ENCODE measurements at places on chromosomes 1 and 21.

- DNase-seq = no peak
Measured at GRCh38 chr1:11678442-11678841, 2.5 kb downstream of the MAD2L2 start.

DNA sequence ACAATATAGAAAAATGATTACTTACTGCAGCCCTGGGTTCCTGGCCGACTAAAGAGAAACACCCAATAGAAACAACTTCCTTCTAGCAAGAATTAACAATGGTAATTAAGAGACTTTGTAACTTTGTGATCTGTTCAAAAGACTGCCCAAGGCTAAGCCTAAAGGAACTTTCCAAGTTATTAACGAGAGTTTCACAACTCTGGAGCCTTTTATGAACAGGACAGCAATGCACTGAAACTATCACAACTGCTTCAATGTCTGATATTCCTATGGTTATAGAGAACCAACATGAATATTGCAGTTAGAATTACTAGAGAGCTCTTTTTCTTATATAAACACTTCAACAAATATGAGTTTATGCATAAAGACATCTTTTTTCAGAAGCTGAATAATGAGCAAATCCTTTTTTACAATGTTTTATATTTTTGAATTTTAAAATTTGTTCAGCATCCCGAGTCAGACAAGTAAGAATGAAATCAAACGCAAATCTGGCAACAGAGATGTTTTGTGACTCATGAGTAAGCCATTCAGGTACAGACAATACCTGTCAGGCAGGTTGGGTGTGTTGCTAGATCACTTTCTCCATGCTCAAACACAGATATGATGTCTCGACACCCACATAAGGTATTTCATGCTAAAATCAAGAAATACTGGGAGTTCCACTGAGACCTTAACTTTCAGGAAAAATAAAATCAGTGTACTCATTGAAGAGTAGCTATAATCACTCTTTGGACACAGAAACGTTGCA lies 22.2 kb upstream of the KCNJ15 start:
- DNase-seq = no peak

DNA sequence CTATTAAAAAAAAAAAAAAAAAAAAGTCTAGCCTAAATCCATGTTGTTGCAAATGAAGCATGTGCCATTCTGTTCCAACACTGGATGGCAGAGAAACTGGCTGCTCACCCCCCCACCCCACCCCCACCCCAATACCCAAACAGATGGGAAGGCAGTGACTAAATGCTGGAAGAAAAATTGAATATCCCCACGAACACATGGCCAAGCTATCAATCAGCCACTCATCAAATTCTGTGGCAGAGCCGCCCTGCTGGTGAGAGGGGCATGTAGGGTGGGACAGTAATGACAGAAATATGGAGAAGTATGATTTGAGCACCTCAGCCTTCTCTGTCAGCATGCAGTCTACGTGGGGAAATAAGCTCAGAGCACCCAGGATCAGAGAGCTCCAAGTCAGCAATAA lies 34.1 kb downstream of the OPTC start:
- no peak for DNase-seq

GRCh38 chr1:54566438-54567141 lies 18.6 kb downstream of the ACOT11 start:
- DNase-seq = no peak

DNA sequence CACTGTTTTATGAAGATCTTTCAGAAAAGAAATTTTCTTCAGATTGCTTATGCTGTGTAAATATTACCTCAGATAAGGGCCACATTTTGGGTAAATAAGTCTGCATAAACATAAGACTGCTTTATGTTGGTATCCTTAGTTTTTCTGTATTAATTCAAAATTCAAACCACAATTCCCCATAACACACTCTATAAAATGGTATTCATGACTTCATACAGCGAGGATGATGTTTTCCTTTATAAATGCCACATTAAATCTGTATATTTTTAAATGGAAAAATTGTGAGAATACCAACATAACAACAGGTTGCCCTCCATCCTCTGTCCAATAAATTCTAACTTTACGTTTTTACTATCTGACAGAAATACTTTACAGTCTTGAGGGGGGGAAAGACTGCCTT lies 248.7 kb upstream of the CXADR start:
- no peak for DNase-seq

DNA sequence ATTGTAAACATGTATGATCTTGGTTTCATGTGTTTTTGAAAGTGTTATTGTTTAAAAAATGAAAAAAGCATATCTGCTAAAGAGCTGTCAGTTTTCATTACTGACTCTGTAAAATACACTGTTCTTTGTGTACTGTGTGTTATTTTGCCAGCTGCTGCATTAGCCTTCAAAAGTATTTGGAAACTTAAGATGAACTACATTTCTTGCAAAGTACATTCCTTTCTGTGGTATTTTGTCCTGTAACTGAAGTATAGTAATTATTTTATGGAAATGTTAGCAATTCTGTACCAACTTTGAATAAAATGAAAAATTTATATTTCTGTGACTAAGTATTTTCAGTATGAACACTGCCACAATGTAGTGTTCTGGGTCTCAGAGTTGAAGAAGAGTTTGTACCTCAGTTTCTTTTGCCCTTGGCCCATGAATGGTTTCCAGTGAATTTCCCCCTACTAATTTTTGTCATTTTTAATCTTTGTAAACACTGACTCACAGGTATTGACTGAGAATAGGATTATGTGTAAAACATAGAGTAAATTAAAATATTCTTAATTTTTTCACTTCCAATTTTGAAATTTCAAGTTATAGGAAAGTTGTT lies 32.7 kb downstream of the MRPS6 start:
- DNase-seq = no peak

Data from NCI-H345 (cell line).